ENCODE measurements at places on chromosomes 1 and 21. TPM values are rescaled to one million over a fixed set of nuclear protein-coding genes. Genes with fewer than 3 reads are reported as not detected.

GRCh38 chr1:178645157-178645807 lies 79.8 kb upstream of the RALGPS2 start:
- no peak for DNase-seq

DNA sequence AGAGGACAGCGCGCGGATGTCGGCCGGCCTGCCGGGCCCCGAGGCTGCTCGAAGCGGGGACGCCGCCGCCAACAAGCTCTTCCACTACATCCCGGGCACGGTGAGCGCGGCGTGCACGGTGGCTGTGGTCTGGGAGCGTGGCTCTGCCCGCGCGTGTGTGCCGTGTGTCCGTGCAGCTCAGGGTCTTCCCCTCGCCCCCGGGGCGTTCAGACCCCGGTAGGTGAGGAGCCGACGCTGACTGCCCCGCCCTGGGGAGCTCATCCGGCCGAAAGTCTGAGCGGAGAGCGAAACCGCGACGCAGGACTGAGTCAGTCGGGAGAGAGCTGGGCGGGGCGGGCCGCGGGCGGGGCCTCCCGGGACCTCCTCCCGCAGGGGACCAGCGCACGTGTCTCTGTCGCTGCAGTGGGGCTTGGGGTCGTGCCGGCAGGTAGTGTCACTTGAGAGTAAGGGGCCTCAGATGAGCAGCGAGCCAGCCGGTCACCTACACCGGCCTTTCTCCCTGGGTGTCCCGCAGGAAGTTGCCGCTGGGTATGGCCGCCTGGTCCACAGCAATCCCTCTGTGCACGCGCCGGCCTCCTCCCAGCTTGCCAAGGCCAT lies 520 bp downstream of the PLEKHN1 start:
- DNase-seq: peak; percentile 86

DNA sequence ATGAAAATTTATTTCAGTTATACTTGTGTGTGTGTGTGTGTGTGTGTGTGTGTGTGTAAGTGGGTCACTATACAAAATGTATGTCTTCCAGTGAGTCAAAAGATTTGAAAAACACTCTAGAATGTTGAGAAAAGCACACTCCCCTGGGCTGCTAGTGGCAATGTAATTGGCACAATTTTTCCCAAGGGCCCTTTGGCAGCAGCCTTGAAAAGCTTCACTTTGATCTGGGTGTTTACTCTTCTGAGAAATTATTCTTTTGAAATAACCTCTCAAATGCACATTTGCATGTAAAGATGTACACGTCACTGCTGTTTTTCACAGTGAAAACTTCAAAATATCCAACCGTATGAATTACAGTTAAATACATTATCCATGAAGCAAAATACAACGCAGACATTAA lies 22.1 kb upstream of the SLC44A3 start:
- DNase-seq: no peak

- no peak for DNase-seq
Measured at GRCh38 chr1:39585933-39586332, 9.3 kb upstream of the PABPC4 start.

- DNase-seq: no peak
Measured at GRCh38 chr1:35442734-35443133, 114.5 kb downstream of the KIAA0319L start.

- no peak for DNase-seq
Measured at GRCh38 chr1:104760017-104760416, 1010.3 kb downstream of the AMY1C start.

- DNase-seq: no peak
Measured at GRCh38 chr1:169108863-169109560, 2.5 kb downstream of the ATP1B1 start.

DNA sequence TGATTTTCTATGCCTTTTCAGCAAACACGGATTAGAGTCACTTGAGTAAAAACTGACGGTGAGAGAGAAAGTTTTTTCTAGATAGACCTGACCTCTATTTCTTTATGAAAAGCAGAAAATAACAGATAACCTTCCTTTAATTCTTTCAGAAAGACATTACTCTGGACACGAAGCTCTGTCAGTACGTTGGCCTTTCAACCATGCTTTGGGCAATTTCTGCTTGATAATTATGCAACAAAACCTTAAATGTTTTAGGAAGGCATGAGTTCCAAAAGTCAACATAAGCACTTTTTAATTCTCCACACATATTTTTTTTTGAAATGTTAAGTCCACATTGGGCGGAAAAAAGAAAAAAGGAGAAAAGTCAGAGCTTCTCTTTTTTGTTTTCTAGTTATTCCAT lies 137.8 kb downstream of the AKT3 start:
- no peak for DNase-seq

DNA sequence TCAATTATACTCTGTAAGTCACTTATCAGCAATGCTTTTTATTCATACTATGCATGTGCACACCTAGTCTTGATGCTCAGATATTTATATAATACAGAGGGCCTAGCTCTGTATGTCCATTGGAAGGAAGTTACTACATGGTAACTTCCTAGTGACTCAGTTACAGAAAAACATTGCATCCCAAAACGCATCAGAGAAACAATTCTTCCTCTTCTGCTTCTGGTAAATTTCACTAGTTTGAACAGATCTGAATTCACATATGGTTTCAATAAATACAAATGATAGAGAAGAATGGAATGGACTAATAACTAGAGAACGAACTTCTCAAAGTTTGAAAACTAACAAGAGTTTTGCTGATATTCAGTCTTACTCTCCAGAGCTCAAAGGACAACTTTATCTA lies 811.3 kb upstream of the ADGRL2 start:
- no peak for DNase-seq

DNA sequence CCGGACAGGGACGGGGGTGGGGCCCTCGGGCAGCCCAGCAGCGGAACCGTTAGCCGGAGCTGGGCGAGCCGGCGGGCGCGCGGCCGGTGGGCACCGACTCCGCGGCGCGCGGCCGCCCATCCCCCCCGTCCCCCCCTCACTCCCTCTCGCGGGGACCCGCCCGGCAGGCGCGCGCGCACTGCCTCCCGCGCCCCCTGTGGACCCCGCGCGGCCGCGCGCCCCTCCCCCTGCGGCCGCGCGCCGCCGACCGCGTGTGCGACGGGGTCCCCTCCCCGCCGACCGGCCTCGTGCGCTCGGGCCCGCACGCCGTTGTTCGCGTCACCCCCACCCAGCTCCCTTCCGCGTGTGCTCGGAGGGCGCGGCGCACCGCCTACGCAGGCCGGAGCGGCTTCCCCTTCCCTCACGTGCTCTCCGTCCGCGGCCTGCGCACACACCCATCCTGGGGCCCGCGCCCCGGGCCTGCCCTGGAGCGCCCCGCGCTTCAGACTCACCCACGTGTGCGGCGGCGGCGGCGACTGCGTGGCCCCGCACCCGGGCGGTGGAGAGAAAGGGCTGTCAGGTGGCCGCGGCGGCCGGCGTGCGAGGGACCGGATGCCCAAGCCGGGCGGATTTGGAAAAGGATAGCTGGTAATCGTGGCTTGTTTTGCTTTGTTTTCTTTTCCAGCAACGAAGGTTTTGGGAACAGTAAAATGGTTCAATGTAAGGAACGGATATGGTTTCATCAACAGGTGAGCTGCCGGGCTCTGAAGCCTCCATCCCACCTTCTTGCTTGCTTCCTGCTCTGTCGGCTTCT lies 717 bp downstream of the YBX1 start:
- peak; percentile 87 for DNase-seq

- DNase-seq: no peak
Measured at GRCh38 chr1:37147906-37148305, 113.6 kb upstream of the GRIK3 start.

DNA sequence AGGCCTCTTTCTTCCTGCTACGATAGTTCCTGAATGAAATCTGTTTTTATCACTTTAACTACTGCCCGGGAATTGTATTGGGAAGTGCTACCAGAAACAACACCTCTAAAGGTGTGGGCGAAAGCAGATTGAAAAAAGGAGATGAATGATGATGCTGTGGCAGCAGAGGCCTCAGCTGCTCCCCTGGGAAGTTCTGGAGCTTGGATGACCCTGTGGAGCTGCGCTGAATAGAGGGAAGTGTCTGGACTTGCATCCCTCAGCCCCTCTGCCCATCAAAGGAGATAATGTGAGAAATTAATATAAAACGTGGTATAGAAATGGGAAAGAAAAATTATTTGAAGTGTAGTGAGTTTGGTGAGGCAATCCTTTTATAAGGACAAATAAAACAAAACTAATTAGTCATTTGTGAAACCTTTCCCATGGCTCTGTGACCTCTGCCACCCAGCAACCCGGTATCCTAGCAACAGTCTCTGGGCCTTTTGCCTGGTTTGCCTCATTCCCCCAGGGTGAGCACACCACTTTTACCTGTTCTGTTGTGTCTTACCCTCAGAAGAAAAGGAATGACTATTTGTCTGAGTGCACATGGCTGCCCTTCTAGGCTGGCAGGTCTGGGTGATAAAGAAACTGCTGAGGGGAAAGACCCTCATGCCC lies 21.3 kb downstream of the OVAAL start:
- DNase-seq: no peak

DNA sequence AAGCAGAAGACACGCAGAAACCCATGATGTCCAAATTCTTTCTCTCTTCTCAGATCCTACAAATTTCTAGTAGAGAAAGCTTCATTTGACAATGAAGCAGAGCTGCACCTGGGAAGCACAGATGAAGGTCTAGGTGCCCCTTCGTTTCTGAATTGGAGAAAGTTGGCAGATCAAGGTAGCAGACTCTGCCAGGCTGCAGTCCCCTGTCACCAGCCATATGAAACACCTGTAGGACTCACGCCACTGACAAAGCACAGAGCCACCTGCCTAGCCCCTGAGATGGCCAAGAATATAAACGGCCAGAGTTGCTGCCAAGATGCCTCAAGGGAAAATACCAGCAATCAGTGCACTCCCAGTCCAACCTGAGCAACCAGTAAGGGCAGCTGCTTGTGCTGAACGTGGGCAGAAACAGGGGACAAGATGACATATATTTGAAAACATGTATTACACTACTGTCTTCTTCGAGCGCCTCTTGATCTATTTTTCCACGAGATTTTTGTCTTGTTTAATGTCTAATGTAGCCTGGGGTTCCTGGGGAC lies 20.6 kb upstream of the PLEKHA6 start:
- no peak for DNase-seq

- peak; percentile 99 for DNase-seq
Measured at GRCh38 chr1:147670319-147671001, at the start of gene ACP6. TSS of gene ACP6 (minus strand) at chr1:147670524. CDS start at chr1:147670048, 476 bp downstream.

DNA sequence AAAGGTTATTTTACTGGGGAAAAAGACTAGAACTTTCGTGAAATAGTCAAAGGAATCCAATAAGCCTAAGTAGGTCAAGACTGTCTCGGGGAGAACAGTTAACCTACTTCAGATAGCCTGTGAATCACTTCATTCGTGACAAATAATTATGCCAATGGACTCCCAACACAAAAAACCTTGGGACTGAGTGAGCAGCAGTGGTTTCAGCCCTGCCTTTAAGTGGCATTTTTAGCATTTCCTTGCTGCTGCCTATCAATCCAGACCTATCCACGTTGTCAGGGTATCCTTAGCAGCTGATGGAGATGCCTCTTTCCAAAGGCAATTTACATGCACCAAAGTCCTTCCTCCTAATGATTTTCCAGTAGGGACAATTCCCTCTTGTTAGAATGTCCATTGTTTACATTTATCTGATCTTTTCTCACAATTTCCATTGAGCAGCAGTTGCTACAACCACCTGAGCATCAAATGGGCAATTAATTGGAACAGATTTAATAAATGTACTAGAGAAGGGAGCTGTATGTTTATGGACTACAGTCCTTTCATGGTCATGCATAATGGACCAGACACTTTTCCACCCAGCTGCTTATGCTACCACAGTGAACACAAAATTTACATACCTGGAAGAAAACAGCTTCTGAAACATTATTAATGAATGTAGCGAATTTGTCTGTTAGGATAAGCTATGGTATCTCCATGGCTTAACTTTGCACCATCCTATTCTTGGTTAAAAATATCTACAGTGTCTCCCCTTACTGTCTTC lies 75.8 kb downstream of the TM2D1 start:
- no peak for DNase-seq

DNA sequence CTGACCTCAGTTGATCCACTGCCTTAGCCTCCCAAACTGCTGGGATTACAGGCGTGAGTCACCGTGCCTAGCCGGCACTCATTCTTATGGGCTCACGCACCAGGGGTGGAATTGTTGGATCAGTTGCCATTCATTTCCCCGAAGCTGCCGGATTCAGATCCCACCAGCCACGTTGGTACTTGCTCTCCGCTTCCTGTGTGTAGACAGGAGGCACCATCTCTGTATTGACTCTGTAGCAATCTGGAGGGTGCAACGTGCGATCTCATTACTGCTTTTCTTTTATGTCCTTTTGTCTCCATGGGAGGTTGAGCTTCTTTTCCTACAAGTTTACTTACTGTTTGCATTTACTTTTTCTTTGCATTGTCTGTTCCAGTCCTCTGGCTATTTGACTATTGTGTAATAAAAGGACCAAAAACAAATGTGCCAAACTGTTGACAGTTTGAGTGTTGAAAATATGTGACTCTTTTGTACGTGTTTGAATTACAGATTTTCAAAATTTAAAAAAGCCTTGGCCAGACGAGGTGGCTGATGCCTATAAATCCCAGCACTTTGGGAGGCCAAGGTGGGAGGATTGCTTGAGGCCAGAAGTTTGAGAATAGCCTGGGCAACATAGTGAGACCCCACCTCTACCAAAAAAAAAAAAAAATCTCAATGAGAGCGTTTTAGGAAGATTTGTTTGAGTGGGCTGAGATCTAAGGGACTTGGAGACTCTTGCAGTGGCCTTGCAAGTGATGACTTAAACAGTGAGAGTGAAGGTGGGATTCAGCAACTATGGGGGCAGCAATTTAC lies 39.1 kb downstream of the SPSB1 start:
- DNase-seq: no peak

DNA sequence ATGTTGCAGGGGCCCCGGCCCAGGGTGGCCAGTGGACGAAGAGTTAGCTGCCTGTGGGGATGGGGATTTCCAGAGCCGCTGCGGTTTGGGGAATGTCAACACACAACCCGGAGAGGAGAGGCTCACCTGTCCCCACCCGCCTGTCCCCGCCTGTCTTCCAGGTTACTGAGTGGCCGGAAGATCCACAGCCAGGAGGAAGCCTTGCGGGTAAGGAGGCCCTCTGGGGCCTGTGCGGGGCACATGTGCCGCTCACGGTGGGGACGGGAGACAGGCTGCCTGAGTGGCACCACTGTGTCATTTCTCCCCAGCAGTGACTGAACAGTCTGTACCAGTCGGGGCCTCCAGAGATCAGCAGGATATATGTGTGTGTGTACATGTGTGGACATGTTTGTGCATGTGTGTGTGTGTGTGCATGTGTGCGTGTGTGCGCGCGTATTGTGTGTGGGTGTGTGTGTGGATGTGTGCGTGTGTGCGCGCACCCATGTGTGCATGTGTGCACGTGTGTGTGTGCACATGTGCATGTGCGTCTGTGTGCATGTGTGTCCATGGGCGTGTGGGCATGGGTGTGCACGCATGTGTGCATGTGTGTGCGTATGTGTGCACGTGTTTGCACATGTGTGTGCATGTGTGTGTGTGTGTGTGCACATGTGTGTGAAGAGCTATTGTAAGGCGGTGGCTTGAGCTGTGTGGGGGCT lies 25.6 kb downstream of the CSTB start:
- no peak for DNase-seq

The TAS1R3 gene
- 0.23 TPM for polyA plus RNA-seq

The MYOM3 gene
- polyA plus RNA-seq: 0.17 TPM

The RNU1-3 gene
- 1.5 TPM for polyA plus RNA-seq

The KIF17 gene
- 12.1 TPM for polyA plus RNA-seq

The CLCA2 gene
- 0.14 TPM for polyA plus RNA-seq

The ARHGAP30 gene
- polyA plus RNA-seq: 3.8 TPM

The ACOT11 gene
- 13.4 TPM for polyA plus RNA-seq

The OPTC gene
- not detected for polyA plus RNA-seq

Measured in left lung (tissue), 14 donors.